ENCODE measurements at places on chromosomes 5 and 9.

GRCh38 chr5:149044453-149045088, 18.3 kb downstream of the SH3TC2 start:
- no peak for DNase-seq

- DNase-seq: no peak
Measured at GRCh38 chr9:124829334-124829669, 24.0 kb upstream of the WDR38 start.

DNA sequence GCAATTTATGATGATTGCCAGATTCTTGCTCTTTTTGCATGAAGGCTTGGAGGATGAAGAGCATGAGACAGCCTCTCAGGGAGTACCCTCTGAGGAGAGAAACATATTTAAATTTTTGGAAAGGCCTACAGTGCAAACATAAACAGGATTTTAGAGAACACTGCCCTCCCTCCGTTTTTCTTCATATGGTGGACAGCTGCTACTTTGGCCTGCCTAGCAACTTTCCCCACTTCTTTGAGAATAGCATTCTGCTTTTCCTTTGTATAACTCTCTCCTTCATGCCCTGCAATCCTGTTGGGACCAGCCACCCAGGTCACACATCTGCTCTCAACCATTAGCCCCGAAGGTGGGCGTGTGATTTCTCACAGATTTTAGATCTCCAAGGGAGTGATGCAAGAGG, 20.5 kb upstream of the TXN start:
- DNase-seq: no peak

DNA sequence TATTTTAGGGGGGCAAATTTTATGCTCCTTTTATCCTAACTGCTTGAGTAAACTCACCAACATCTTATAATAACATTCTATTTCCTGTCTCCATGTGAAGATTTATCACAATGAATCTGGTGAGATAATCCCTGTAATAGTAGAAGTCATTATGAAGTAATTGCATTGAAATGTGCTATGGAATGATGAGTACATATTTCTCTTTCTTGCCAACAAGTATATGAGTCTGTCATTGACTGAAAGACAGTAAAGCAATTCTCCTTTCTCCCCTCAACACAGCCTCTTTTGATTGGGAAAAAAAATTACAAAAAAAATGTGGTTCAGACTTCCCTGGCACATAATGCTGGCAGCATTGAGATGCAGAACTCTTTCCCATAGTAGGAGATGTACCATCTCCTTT, 459.2 kb upstream of the RGMB start:
- no peak for DNase-seq

GRCh38 chr5:134088291-134088690, 26.2 kb upstream of the TCF7 start:
- DNase-seq: no peak

GRCh38 chr5:72847439-72847838, 31.0 kb downstream of the TNPO1 start:
- DNase-seq: no peak

- no peak for DNase-seq
Measured at GRCh38 chr9:136373300-136374182, at the start of gene CARD9. Gene CARD9 (minus strand): TSS chr9:136373669. CDS start chr9:136372078, 1,591 bp downstream.

DNA sequence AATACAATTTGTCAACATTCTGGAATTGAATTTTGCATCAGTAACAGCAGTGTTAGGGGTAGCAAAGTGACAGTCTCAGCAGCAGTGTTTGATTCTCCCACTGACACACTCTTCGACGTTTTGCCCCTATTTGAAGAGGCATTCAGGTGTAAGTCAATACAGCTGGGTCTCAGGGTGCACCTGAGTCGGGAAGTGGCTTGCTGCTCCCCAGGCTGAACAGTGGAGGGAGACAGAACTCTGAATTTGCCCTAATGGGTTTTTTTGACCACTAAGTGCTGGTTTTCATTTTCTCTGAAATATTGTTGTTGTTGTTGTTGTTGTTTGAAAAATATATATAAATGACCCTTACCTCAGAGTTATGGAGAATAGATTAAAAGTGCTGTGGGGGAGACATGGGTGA, 223.2 kb downstream of the TLR4 start:
- DNase-seq: no peak

DNA sequence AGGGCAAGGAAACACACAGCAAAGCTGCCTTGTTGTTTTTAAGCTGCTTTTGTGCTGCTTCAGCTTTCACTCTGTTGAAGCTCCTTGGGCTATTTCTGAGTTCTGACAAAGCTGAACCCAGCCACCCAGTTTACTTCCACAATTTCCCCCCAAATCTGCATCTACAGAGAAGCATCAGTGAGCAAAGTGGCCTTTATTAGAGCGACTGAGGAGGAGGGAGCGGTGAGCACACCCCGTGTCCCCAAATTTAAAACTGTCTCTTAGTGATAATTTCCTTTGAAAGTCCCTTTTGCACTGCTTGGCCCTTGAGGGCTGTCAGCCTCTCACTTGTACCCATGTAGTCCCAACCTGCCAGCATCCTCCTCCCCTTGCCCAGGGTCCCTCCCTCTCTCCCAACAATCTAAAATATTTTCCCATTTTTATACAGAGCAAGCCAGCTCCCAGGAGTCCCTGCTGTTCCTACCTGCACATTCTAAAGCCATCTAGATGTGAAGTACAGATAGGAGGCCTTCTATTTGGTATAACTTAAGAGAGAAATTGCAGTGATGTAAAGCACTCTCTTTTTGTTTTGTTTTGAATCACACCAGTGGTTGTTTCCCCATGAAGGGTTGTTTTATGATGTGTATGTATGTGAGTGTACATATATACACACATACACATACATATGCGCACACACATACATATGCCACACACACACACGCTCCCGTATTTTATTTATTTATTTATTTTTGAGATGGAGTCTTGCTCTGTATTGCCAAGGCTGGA, 313.5 kb downstream of the TLE4 start:
- no peak for DNase-seq

- no peak for DNase-seq
Measured at GRCh38 chr5:39654715-39655114, 229.9 kb upstream of the DAB2 start.

GRCh38 chr5:38330207-38330606, 71.8 kb downstream of the EGFLAM start:
- no peak for DNase-seq

DNA sequence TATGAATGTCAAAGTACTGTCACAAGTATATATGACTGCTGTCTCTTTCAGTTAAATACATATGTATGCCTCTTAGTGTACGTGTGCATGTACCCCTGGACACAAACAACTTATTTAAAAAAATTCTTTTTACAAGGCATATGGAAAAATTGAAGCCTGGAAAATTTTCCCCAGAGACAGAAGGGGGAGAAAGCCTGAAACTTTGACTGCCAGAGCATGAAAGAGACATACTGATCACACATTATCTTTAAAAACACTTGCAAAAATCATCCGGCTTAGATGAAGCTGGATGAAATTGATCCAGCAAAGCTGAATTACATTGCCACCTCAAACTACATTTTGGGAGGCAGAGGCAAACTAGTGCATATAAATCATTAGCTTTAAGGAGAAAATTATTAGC, 88.0 kb upstream of the NFIB start:
- no peak for DNase-seq

DNA sequence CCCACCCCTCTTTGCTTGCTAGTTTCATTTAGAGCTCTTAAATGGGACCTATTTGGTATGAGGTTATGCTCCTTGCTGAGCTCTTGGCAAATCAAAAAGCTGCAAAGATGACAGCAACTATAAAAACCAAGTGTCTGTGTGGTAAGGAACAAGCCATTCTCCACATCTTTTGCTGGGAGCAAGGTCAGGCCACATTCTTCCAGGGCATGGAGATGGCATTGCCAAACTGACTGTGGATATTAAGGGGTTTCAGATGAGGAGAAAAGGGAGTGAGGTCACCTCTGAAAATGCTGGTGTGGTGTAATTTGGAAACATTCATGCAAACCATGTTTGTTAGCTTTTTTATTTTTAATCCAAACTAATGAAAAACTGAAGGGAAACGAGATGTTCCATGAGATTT, 218.8 kb upstream of the IL12B start:
- DNase-seq: no peak

DNA sequence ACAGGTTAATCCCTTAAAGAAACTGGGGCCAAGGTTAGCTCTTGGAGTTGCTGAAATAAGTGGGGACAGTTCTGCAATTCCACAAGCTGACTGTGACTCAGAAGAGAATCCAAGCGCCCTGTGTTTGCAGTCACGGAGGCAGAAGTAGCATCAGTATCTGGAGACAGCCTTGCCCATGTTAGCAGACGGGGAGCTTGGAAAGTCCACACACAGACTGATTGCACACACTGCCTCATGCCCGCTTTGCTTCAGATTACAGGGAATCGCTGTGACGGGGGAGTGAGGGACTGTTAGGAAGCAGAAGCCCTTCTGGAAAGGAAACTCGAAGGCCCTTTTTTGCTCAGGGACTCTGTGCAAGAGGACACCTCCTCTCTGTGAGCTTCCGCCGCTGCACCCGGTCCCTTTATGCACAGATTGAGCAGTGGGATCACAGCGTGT, 30.9 kb upstream of the PPP1R26 start:
- no peak for DNase-seq

- DNase-seq: no peak
Measured at GRCh38 chr9:118457171-118458000, 753.2 kb downstream of the TLR4 start.

DNA sequence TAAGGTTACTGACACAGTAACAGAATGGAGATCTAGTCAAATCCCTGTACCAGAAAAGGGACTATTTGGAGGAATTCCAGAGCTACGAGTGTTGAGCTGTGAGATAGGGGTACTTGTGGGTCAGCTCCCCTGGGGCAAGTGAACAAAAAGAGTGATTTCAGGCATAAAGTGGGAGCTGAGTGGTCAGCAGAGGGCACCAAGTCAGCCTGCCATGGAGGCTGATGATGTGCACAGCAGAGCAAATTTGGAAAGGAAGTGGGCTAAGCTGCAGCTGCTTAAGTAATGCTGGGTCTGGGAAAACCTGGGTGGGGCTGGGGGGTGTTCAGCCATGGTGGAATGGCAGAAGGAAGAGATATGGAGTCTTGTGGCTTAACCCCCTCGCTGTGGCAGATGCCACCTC, 327.9 kb downstream of the NTRK2 start:
- DNase-seq: no peak

DNA sequence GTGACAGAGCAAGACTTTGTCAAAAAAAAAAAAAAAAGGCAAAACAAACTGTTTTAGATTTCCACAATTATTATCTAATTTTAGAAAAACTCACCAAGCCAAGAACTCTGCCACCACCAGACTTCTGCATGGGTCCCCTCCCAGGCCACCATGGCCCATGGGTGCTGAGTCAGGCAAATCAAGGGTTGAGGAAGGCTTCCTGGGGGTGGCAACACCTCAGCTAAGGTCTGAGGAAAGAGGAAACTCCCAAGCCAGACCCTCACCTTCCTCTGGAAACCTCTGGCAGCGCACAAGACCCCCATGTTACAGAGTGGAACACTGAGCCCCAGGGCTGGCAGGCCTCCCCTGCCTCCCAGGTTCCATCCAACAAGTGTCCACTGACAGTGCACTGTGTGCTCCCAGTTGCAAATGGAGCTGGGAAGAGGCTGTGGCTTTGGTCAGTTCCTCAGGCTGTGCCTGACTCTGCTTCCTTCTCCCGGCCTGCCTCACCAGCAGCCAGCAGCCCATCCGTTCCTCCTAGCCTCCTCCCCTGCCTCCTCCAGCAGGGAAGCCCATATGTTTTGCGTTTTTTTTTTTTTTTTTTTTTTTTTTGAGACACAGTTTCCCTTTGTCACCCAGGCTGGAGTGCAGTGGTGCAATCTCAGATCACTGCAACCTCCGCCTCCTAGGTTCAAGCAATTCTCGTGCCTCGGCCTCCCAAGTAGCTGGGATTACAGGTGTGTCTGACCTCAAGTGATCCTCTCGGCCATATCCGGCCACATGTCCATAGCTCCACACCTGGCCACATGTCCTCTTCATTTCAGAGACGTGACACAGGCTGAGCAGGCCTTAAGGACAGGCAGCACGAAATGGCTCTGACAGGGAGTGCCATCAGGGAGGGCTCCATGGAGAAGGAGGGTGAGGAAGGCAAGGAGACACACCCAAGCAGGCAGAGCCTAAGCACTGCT, 3.5 kb upstream of the SUSD3 start:
- no peak for DNase-seq

DNA sequence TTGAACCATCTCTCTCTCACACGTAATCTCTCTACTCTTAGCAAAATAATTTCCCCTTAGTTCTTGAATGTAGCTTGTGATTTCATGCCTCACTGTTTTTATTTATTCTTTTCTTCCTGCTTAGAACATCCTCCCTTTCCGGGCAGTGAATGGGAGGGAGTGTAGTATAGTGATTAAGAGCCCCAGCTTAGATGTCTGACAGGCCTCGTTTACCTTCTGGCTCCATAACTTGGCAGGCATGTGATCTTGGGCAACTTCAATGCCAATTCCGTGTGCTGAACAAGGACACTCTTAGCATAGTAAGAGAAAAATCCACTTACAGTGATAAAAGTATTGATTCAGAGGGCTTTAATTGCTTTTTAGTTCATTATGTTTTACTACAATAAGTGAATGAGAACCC, 96.3 kb upstream of the TNPO1 start:
- no peak for DNase-seq

GRCh38 chr9:83432877-83433550, 105.2 kb downstream of the FRMD3 start:
- DNase-seq: no peak

- peak; percentile 72 for DNase-seq
Measured at GRCh38 chr9:101028346-101029314, at the start of gene PLPPR1. Gene PLPPR1 (plus strand): TSS chr9:101028727.

- no peak for DNase-seq
Measured at GRCh38 chr9:129995409-129996160, 47.4 kb downstream of the FNBP1 start.

DNA sequence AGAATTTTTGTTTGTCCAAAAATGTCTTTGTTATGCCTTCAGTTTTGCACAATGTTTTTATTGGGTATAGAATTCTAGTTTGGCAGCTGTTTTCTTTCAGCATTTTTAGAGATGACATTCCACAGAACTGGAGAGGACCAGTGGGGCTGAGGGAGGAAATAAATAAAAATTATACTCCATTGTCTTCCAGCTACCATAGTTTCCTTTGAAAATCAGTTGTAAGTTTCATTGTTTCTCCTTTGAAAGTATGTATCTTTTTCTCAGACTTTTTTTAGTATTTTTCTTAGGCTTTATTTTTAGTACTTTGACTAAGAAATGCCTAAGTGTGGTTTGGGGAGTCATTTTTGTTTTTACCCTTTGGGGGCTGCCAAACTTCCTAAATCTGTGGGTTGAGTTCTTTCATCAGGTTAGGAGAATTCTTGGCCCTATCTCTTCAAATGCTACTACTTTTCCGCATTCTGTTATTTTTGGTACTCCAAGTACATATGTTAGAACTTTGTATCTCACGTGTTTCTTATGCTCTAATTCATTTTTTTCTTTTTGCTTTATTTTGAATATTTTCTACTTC, 15.2 kb upstream of the FBLL1 start:
- no peak for DNase-seq

DNA sequence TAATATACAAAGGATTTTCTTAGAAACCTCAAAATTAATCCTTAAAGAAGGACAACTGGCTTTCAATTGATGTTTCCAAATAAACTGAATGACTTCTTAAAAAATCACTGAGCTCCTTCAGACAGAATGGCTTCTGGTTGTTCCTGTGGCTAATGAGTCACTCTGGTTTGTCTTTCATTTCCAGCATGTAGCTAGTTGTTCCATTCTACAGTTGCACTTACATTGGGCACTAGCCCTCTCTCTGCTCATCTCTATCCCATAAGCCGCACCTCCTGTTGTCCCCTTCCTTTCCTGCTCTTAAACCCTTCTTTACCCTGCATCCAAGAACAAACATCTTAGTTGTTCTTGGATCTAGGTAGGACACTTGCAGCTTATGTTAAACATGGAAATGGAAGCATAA, 235.3 kb upstream of the HAPLN1 start:
- DNase-seq: no peak
